ENCODE measurements at places on chromosomes 7 and 10.

GRCh38 chr10:91901784-91902677 lies 7.3 kb downstream of the FGFBP3 start:
- DNase-seq = no peak

- DNase-seq = no peak
These were observed 247.5 kb upstream of the GALNT17 start for GRCh38 chr7:70884440-70884764.

- no peak for DNase-seq
These were observed 30.3 kb upstream of the NDST2 start for GRCh38 chr10:73841526-73842285.

DNA sequence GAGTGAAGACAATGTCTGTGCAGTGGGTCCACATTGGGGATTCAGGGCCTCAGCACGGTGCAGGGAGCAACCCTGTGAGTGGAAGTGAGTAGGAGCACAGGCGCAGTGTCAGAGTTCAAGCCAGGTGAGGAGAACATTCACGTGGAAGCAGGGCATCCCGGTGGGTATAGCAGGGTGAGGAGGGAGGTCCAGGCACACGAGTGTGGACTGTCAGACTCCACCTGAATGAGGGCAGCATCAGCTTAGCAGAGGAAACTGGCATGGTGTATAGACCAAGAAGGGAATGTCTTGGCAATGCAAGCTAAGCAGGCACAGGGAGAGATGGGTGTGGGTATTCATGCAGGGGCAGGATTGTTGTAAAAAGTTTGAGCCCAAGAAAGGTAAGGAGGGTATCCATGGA lies 15.3 kb upstream of the LRRC72 start:
- no peak for DNase-seq

GRCh38 chr10:52663161-52663560 lies 109.4 kb downstream of the MBL2 start:
- DNase-seq = no peak

DNA sequence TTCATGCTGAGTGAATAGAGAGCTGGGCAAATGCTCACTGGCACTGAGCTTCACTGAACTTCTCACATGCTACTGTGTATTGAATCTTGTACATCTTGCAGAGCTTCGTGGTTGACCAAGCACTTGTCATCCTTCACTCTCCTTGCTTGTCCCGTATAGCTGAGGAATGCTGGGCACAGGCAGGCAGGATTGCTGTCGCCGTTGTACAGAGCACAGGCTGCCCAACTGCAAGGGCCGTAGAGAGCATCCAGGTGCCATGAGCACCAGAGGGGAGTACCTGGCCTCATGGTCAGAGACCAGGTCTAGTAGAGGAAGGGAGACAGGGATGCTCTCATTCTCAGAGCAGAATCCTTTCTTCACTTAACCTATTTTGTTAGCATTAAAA lies 99.8 kb upstream of the RET start:
- DNase-seq = no peak

DNA sequence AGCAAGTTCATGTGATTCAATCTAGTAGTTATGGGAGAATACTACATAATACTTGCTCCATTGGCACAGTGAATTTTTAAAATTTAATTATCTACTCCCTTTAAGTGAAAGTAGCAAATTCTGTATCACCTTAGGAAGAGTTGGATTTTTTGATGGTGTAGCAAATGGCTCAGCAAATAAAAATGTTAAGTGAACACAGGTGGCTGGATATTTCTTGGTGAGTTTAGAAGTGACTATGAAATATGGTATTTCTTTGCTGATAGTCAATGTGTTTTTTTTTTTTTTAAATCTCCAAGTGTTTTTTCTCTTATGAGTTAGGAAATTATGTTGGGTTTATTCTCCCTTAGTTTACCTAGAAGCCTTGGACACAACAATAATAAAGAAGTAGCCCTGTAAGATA lies 67.8 kb downstream of the CREM start:
- DNase-seq = no peak

DNA sequence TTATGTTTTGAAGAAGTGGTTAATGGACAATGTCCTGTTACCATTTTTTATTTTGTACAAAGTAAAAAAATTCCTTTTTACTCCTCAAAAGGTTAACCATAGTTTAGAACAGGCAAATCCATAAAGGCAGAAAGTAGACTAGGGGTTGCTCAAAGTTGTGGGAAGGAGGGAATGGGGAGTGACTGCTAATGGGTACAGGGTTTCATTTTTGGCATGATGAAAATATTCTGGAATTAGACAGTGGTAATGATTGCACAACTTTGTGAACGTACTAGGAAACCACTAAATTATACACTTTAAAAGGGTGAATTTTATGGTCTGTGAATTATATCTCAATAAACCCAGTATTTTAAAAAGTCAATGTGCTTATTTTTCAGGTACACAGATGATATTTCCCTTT lies 35.4 kb upstream of the CDK14 start:
- DNase-seq = no peak

GRCh38 chr10:124619195-124619594 lies 125.0 kb downstream of the FAM53B start:
- DNase-seq = peak; percentile 20

GRCh38 chr7:124462249-124462648 lies 303.3 kb downstream of the GPR37 start:
- no peak for DNase-seq

DNA sequence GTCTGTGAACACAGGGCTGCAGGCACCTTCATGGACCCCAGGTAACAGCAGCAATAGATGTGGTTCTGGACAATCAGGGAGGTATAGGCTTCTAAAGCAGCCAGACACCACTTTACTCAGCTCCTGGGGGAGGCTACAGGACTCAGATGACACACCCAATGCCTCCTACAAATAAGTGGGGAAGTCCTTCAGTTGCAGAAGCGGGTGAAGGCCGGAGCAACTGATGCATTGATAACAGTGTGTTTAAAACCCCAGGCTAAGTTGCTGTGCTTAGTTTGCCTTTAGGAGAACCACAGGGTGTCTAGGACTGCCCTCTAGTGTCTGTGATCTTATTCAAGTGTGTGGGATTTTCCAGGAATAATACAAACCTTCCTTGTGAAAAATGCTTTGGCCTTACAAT lies 5.9 kb upstream of the ITGA8 start:
- no peak for DNase-seq

All from CD8-positive, alpha-beta memory T cell (primary cell).